ENCODE measurements at places on chromosomes 2 and 18.

DNA sequence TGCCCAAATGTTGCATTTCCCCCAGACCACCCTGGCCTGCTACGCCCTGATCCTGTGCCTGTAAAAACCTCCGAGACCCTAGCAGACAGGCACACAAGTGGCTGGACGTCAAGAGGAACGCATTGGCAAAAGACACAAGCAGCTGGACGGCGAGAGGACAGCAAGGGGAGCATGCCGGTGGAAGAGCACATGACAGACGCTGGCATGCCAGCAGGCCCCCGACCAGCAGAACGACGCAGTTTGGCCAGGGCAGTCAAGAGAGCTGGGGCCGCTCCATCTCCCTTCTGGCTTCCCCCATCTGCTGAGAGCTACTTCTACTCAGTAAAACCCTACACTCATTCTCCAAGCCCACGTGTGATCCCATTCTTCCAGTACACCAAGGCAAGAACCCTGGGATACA is 42.1 kb downstream of the SAP130 start:
- no peak for DNase-seq

GRCh38 chr2:85470850-85471800 is 52.6 kb downstream of the SH2D6 start:
- DNase-seq: peak; percentile 2

- no peak for DNase-seq
These were observed 16.0 kb downstream of the TTC32 start for GRCh38 chr2:19885791-19886190.

GRCh38 chr2:74764429-74765272 is 69.3 kb upstream of the HK2 start:
- no peak for DNase-seq

- DNase-seq: no peak
These were observed 487.6 kb upstream of the KLHL29 start for GRCh38 chr2:22897428-22897827.
